ENCODE measurements at places on chromosomes 2 and 18.

DNA sequence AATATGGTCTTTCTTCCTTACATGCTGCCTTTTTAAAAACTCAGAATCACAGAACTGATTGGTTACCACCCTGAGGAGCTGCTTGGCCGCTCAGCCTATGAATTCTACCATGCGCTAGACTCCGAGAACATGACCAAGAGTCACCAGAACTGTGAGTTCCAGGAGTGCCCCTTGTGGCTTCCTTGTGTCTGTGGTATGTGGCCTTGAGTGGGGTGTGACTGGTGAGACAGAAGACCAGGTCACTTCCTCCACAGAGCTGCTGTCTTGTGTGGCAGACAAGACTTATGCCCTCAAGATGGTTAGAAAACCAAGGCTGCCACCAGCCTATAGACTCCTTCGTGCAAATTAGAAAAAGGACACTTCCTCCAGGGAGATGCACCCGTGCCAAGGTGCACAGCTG, 72.6 kb downstream of the EPAS1 start:
- DNase-seq: no peak

GRCh38 chr2:229856413-229856812, 65.4 kb downstream of the TRIP12 start:
- no peak for DNase-seq

- DNase-seq: no peak
Observed at GRCh38 chr18:23307567-23308295, 145.4 kb upstream of the RIOK3 start.

- no peak for DNase-seq
Observed at GRCh38 chr2:195967336-195967735, 101.3 kb downstream of the DNAH7 start.

GRCh38 chr18:56200381-56200911, 437.9 kb downstream of the TXNL1 start:
- DNase-seq: peak; percentile 30

- no peak for DNase-seq
Observed at GRCh38 chr2:119245841-119246230, 22.2 kb downstream of the STEAP3 start.

DNA sequence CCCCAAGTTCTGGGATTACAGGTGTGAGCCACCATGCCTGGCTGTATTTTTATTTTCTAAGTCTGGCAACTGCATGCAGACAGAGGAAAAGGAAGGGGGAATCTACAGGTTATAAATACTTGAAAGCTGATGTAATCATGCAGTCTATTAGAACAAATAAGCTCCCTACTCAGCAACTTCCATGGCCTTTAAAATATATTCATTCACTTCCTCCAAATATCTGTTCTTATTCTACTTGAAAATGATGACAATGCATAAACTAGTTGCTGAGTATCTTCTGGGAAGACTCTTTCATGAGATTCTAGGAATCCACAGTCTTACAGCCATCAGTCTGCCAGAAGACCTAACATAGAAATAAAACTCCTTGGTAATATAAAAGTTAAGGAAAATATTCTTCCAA, 66.9 kb upstream of the NCKAP5 start:
- DNase-seq: peak; percentile 40

DNA sequence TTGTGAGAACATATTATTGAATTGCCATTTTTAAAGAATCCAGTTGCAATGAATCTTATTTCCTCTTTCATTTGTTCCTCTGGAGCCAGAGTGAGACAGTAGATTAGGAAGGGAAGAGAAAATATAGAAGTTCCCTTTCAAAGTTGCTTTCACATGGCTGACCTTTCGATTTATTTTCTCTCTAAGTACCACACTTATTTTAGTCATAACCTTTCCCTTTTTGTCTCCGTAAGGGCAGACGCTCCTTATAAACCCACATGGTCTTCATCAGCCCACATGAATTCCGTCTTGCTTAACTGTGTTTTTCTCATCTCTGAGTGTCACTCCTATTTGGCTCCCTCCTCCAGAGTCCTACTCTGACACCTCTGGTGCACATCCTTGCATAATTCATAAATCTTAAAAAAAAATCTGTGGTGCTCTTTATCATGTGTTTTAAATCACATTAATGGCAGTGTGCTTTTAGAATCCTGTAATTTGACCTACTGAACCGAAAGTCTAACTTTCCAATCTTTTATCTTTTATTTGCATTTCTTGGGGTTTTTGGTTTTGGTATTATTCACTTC, 38.5 kb upstream of the ZNF396 start:
- peak; percentile 5 for DNase-seq

DNA sequence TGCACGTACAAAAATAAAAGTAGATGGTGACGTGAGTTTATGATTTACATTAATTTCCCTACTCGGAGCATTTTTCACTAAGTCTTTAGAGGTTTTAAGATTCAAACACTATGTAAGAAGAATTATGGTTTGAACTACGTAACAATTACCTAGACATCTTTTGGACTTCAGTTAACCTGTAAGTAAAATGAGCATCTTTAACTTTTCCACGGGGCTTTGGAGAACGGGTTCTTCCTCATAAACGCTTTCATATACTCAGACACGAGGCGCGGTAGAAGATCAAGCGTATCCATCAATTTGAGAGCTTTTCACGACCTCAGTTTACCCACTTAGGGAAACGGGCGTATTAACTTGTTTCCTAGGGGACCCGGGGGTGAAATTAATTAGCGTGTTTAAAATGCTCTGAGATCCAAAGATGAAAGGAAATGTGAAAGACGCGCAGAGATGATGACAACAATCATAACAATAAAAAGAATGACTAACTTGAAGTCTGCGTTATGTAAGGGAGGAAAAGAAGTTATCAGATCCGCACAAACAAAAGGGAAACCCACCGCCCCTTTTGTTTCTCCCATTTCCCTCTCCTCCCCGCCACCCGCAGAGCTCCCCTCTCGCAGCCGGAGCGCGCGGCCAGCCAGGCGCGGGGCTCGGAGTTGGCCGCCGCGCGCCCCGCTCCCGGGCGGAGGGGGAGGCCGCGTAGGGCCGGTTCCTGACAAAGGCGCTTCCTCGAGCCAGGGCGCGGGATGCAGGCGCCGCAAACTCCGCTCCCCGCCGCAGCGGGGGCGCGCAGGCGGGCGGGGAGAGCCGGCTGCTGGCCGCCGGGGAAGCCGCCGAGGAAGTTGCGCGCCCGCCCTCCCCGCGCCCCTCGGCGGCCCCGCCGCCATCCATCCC, 807 bp downstream of the PELI1 start:
- no peak for DNase-seq

DNA sequence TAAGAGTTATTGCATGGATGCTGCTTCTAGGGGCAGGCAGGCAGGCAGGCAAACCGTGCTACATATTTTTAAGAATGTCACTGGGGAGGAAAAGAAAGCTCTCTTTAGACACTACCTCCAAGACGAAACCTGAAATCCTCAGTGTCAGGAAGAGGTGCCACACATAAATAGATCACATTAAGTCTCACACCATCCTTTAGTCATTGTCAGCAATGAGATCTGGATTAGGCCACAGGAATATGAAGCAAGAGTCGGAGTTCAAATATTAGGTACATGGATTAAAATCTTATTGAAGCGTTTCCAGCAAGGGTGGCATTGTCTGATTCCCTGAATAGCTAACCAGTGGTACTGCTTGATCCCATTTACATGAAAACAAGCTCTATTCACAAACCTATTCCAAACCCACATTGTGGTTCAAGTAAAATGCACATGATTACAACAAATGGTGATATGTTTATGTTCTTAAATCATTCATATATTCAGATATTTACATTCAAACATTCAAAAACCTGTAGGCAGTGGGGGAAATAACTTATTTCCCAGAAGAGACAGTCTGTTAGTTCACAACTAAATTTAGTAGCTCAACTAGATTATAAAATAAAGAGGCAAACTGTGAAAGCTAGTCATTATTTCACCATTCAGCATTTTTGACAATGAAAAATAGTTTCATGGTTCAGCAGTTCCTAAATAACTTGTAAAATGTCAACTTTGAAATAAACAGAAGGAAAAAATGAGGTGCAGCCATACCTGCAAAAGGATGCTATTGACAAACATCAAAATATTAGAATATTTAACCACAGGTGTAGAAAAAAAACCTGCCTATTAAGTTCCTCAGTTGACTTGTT, 195.4 kb upstream of the SIX3 start:
- no peak for DNase-seq

DNA sequence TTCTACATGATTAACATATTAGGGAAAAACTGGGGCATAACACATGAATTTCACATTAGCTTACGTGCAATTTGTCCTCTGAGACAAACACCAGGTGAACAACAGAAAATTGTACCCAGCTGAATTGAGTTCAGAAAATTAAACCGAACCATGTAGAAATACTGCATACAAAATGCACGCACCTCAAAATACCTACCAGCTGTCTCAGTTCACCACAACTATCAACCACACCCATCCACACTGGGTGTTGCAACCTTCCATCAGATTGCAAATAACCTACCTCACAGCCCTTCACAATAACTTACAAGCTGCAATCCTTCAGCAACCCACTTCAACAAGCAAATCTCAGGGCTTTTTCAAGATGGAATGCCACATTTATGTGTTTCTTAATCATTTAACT, 55.9 kb downstream of the UNC50 start:
- no peak for DNase-seq

DNA sequence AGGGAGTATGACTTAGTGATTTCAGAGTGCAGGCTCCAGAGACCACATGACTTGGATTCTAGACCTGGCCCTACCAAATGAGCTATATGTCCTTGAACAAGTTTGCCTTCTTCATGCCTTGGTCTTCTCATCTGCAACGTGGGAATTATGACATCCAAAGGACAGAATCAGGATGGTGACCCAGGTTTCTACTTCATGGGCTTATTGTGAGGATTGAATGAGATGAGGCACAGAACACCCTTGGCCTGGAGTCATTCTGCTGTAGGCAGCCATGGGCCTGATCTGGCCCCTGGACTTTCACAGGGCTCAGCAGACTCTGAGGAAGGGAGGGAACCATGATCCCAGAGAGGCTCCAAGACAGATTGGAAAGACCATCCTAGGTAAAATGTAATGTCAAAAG, 85.6 kb upstream of the HAAO start:
- DNase-seq: no peak

GRCh38 chr2:231866450-231866849, 59.7 kb downstream of the NPPC start:
- no peak for DNase-seq

- DNase-seq: no peak
Observed at GRCh38 chr2:226888971-226889370, 53.1 kb downstream of the RHBDD1 start.

DNA sequence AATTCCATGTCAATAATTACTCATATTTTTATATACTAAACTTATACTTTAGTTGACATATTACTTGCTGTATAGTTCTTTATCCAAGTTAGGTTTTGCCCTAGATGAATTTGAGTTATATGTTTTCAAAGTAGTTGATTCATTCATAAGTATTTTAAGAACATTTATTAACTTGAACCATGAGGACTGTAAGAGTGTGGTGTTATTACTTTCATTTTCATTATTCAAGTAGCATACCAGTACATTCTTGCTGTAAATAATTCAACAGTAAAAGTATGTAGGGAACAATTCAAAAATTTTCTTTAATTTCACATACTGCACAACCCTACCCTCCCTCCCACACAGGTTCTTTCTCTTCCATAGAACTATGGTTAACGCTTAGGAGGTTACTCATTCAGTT, 75.4 kb downstream of the ANKRD12 start:
- DNase-seq: no peak
